ENCODE measurements at places on chromosomes 7 and 10.

- DNase-seq = no peak
Observed at GRCh38 chr7:137403353-137403695, 59.8 kb upstream of the PTN start.

DNA sequence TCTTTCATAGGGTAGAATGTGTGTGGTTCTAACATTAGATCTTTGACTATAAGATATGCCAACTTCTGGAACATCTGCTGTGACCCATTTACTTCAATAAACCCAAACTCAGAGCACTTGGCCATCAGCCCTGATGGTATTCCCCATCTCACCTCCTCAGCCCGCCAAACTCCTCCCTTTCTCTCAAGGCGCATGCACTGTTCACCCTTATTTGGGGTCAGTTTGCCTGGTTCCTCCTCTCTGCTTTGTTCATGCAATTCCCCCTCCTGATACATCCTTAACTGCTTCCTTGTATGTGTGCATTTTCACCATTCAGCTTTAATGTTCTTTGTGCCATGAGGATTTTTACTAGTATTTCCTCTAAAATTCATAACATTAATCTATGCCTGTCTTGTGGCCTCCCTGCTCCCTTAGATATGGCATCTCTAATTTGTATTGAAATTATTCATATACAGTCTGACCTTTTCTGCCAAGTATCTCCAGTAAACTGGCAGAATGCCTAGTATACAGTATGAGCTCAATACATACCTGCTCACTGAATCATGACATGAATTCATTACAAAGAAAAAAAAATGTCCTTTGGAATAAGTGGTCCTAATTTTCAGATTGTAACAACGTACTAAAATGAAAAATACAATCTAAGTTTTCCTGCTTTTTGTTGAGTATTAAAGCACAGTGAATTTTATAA is 336.8 kb upstream of the IGFBP3 start:
- DNase-seq = peak; percentile 35

DNA sequence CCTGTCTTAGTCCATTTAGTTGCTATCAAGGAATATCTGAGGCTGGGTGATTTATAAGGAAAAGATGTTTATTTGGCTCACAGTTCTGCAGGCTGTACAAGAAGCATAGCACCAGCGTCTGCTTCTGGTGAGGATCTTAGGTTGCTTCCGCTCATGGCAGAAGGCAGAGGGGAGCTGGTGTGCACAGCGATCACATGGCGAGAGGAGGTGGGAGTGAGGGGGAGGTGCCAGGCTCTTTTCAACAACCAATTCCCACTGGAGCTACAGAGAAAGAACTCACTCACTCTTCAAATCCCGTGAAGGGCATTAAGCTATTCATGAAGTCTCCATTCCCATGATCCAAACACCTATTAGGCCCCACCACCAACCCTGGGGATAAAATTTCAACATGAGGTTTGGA is 371.6 kb downstream of the SH2D4B start:
- DNase-seq = no peak

- DNase-seq = peak; percentile 6
Observed at GRCh38 chr10:122864901-122865300, 14.5 kb downstream of the FAM24B start.

GRCh38 chr7:1040790-1041189 is 3.6 kb upstream of the GPR146 start:
- DNase-seq = no peak

DNA sequence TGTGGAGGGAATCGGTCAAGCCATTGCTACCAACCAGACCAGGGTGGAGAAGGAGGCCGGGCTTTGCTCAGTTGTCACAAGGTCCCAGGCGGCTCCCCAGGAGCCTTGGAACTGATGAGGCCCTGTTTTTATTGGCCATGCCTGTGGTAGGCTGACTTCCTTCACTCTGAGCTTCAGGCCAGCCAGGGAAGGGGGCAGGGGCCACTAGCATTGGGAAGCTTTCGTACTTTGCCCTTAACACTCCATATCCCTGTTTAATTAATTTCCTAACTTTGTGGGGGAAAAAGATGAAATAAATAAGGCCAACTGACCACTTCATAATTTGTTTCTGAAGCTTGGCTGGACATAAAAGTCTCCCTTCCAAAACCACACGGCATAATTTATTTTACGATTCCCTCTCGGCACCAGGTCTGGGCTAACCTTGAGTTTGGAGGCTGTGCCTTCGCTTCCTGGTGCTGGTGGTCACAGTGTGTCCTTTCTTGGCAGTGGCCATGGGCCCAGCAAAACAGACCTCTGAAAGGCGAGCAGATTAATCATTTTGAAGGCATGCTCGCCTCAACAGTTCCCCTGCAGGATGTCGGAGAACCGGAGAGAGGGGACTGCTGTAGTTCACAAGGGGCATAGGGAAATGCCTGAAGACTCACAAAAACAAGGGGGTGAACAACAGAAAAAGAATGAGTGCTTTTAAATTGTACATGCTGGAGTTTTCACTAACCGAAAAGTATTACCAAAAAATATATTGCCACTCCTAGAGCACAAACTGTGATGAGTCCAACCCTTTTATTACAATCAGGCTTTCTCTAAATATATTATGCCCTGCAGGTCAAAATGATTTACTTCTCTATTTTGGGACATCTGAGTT is 966.0 kb downstream of the LRMDA start:
- no peak for DNase-seq

DNA sequence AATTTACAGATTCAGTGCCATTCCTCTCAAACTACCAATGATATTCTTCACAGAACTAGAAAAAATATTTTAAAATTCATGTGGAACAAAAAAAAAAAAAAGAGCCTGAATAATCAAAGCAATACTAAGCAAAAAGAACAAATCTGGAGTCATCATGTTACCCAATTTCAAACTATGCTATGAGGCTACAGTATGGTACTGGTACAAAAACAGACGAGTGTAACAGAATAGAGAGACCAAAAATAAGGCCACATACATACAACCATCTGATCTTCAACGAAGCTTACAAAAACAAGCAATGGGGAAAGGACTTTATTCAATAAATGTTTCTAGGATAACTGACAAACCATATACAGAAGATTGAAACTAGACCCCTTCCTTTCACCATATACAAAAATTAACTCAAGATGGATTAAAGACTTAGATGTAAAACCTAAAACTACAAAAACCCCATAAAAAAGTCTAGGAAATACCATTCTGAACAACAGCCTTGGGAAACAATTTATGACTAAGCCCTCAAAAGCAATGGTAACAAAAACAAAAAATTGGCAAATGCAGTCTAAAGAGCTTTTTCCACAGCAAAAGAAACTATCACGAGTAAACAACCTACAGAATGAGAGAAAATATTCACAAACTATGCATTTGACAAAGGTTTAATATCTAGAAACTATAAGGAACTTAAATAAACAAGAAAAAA is 207.7 kb downstream of the PTN start:
- no peak for DNase-seq

GRCh38 chr10:31145986-31146385 is 114.3 kb upstream of the ZNF438 start:
- DNase-seq = no peak

DNA sequence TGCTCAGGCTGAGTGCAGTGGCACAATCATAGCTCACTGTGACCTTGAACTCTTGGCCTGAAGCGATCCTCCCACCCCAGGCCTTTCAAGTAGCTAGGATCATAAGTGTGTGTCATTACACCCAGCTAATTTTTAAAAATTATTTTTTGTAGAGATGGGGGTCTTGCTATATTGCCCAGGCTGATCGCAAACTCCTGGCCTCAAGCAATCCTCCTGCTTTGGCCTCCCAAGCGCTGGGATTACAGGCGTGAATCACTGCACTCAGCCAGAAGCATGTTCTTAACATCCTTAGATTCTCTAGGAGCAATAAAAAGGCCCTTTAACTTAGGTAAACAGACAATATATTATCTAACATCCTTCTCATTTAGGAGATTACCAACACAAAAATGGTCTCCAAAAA is 38.3 kb upstream of the EFCAB10 start:
- DNase-seq = no peak

DNA sequence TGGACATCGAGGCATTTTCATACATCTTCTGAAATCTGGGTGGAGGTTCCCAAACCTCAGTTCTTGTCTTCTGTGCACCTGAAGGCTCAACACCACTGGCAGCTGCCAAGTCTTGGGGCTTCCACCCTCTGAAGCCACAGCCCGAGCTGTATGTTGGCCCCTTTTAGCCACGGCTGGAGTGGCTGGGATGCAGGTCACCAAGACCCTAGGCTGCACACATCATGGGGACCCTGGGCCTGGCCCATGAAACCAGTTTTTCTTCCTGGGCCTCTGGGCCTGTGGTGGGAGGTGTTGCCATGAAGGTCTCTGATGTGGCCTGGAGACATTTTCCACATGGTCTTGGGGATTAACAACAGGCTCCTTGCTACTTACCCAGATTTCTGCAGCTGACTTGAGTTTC is 62.1 kb downstream of the INPP5A start:
- no peak for DNase-seq

DNA sequence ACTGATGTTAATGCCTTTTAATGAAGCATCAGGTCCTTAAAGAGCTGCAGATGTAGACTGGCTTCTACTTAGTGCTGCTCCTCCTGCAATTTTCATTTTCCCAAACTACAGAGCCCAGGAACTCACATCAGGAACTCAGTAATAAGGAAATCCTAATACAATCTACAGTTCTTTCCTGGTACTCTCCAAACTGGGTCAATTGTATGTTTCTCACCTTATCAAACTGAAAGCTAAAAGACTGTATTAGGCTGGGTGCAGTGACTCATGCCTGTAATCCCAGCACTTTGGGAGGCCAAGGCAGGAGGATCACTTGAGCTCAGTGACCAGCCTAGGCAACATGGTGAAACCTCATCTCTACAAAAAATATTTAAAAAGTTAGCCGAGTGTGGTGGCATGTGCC is 54.4 kb upstream of the DNAJB12 start:
- DNase-seq = no peak

GRCh38 chr7:37508118-37508517 is 59.5 kb upstream of the ELMO1 start:
- no peak for DNase-seq

DNA sequence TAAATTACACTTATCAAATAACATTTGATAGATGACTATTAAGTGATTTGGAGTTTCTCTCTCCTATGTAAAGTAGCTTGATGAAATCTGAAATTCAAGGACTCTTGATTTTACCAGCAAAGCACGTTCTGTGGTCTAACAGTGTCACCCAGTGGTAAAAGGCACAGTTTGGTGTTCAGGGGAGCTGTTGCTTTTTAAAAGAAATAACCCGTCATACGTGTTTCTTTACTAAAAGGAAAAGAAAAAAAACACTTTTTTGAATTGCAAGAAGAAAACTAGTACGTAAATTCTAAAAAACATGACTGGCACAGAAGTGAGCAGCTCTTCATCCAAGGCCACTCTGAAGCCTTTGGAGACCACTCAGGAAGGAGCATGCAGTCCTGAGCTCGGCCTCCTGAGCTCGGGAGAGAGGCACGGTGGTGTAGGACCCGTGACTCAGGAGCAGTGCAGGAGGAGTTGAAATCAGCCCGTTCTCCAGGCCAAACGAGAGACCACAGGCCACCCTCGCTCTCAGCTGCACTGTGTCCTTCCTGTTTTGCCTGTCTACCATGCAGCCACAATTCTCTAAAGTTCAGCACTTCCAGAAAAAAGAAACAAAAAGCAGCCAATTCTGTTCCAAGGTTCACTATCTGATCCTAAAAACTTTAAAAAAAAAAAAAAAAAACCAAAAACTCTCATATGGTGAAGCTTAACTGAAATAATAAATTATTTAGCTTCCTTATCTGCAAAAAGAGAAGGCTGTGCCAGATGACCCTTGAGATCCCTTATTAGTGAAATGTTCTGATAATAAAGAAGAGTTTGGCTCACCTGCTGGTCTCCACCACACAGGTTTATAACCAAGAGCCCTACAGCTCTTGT is 212.6 kb upstream of the FRMD4A start:
- no peak for DNase-seq

DNA sequence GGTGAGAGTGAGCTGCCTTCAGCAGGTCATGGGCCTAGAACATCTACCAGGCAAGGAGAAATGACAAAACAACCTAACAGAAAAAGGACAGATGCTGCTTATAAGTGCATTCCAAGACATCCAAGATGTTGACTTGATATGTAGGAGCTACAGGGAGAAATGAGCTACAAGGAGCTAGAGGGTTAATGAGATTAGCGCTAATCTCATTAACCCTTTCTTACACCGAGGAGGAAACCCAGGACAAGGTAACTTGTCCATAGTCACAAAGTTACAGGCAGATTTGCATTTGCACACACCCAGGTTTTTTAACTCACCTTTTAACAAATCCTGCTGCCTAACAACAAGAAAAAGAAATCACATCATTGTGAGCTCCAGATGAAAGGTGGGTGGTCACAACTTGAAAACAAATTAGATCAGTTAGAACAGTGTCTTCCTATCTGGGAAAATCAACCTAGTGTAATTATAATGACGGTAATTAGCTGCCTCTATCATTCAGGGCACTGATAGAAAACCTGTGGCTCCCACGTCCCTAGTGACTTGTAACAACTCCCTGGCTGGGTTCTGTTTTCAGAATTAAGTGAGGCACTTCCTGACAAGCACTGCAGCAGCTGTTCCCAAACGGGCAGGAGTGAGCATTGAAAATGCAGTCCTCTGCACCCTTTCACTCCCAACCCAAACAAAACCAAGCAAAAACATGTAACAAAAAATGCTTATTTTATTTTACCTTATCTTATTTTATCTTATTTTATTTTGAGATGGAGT is 5.7 kb downstream of the KIAA1549 start:
- no peak for DNase-seq

DNA sequence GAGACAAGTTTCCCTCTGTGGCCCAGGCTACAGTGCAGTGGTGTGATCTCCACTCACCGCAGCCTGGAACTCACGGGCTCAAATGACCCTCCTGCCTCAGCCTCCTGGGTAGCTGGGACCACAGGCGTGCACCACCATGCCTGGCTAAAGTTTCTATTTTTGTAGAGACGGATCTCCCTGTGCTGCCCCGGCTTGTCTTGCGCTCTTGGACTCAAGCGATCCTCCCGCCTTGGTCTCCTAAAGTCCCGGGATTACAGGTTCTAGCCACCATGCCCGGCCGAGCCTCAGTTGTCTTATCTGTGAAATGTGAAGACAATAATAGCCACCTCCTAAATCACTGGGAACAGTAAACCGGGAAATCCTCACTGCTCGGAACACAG is 88.1 kb downstream of the FOXL3 start:
- no peak for DNase-seq

- no peak for DNase-seq
Observed at GRCh38 chr7:37150856-37151255, 297.8 kb downstream of the ELMO1 start.

DNA sequence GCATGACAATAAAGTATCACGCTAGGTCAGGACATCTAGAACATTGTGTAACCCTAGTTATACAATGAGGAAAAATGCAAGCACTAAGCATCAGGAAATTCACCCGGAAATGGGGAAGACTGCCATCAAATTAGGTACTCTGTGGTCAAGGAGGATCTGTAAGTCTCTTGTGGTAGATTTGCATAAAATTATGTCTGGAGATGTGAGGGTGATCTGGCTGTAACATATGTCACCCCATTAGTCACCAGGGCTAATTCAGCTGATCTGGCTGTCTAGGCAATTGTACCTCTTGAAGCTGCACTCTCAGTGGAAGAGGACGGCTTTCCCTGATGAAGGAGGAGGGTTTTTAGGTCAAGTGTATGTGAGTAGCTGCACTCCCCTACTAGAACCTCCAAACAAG is 14.8 kb downstream of the AKR1D1 start:
- DNase-seq = no peak

- DNase-seq = no peak
Observed at GRCh38 chr10:100109670-100110069, 28.0 kb upstream of the CPN1 start.

- DNase-seq = no peak
Observed at GRCh38 chr7:90593205-90593604, 2.9 kb upstream of the CDK14 start.
